Activated T-helper 1 cell treated with anti-CD3 and anti-CD28 coated beads, Interleukin-2, amount 50 U/mL, for 16 hours (primary cell): ENCODE measurements at places on chromosomes 7 and 10.

- DNase-seq = no peak
Observed at GRCh38 chr7:89377219-89377618, 581.7 kb upstream of the TEX47 start.

DNA sequence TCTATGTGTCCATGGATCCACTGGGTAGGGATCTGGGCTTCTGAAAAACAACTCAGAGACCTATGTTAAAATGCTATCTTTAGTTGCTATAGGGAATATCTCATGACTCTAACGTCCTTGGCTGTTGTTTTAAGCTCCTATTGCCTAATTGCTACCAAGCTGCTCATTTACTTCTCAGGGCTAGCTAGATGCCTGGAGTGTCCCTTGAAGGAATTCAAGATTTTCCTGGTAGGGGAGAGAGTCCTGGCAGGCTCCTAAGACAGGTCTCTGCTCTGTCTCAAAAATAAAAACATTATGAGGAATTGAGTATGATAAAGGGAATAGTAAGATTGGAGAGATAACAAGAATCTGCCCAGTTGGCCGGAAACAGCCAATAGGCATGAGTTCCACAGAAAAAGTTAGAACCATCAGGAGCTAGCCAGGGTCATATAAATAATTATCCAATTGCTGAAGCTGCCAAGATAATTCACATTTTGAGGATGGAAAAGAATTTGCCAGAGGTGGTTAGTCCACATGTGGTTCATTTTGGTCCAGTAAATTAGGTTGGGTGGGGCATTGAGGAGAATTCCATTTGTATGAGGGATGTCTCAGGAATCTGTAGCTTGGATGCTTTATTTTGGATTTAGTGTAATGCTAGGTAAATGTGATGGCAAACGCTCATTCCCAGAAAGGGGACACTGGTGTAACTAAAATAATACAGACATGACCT lies 362.7 kb upstream of the VSTM2A start:
- no peak for DNase-seq

- DNase-seq = no peak
Observed at GRCh38 chr7:94301024-94301586, 93.6 kb upstream of the COL1A2 start.

DNA sequence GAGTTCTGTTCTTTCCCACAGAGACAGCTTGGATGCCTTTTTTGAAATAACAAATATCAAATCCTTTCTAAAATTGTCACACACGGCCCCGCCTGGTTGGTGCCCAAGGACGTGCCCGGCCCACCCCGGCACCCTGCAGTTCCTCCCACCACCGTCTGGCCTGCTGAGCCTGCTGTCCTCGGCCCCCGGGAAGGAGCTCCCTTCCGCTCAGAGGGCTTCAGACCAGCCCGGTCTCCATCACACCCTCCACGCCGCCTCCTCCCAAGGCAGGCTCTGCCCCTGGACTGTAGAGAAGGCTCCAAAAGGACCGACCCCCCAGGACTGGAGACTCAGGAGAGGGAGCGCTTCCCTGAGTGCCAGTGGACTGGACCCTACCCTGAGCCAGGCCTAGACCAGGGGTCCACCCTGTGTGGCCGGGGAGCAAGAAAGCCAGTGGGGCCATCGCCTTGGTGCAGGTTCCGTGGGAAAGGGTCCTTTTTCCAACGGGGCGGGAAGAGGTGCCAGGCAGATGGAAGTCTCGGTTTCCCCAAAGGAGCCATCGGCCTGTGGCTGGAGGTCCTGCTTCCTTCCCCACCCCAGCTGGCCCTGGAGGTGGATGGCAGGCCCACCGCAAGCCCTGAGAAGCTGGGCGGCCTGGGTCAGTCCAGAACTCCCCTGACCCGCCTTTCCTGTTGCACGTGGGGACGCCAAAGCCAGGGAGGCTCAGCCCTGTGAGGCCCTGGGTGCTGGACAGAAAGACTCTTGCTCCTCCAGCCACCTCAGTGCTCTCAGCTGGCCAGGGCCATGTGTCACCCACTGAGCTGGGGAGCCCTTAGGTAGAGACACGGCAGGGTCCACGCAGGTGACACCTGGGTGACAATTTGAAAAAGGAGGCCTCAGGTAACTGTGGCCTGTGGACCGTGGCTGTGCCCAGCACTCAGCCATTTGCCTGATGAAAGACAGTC lies 69.8 kb downstream of the PWWP2B start:
- no peak for DNase-seq

- DNase-seq = no peak
Observed at GRCh38 chr7:123440101-123440548, 94.3 kb downstream of the IQUB start.

DNA sequence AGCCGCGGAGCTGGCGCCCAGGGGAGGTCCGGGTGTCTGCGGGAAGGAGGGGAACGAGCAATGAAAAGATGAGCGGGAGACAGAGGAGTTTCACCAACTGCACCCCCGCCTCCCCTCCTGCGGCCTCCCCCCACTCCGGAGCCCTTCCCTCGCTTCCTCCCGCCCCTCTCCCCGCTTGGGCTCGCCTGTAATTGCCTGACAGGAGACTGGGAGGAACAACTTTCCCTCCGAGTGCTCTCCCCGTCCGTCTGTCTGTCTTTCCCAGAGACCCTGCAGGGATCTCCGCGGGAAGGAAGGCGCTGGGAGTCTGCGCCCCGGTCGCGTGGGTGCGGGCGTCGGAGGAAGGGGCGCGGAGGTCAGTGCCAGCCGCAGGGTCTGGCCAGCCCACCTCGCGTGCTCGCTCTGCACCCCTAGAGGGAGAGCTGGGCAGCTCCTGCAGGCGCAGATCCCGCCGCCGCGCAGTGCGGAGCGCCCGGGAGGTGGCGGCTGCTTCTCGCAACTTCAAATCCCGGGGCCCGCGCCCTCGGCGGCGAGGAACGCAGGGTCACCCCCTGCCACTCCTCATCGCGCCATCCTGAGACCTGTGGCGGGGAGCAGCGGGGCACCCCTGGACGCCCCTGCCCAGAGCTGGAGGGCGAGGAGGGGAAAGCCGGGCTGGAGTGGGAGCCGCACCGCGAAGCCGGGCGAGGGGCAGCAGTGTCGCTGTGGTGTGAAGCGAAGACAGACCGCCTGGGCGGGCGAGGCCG lies 511 bp upstream of the NRP1 start:
- DNase-seq = peak; percentile 5

DNA sequence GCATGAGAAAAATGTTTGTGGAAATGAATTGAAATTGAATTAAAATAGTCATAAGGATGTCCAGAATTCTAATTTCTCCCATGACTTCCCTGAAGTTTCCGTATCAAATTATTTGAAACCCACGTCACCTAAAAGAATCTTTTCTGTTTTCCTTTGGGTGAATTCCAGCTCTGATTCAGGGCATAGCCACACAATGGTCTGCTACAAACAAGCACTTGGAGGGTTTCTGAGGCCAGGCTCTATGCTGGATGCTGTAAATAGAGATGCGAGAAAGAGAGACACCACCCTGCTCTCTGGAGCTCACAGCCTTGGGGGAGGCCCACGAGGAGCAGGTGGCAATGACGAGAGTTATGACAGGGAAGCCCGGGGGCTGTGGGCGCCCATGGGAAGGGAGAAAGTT lies 33.6 kb downstream of the GHRHR start:
- DNase-seq = no peak

DNA sequence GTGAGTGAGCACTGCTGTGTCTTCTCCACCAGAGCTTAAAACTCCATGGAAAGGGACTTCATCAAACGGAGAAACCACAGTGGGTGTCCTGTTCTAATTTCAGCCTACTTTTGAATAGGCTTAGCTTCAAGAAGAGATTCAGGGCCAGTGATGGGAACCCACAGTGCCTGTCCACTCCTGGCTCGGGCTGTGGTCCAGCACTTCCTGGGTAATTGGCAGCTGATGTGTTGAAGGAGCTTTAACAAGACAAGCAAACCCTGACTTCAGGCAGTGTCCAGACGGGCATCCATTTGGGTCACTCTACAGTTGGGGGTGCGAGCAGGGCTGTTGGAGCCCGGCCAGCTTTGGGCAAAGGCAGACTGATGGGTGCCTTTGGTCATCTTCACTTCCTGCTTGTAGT lies 14.5 kb downstream of the VWC2 start:
- no peak for DNase-seq

GRCh38 chr10:119650692-119651513 lies at the start of gene BAG3:
Gene BAG3, plus strand, starts transcription at chr10:119651380. Its CDS starts 296 bp downstream, at chr10:119651676.
- DNase-seq = peak; percentile 77

DNA sequence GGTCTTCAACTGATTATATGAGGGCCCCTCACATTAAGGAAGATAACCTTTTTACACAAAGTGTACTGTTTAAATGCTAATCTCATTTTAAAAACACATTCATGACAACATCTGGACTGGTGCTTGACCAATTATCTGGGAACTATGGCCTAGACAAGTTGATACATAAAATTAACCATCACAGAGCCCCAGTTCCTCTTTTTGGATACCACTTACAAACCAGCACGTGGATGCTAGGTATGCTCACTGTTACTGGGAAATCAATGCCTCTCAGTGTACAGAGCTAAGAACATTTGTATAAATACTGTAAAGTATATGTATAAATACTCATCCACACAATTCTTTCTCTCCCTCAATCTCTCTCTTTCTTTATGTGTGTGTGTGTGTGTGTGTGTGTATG lies 1217.8 kb upstream of the LRRTM3 start:
- DNase-seq = no peak

DNA sequence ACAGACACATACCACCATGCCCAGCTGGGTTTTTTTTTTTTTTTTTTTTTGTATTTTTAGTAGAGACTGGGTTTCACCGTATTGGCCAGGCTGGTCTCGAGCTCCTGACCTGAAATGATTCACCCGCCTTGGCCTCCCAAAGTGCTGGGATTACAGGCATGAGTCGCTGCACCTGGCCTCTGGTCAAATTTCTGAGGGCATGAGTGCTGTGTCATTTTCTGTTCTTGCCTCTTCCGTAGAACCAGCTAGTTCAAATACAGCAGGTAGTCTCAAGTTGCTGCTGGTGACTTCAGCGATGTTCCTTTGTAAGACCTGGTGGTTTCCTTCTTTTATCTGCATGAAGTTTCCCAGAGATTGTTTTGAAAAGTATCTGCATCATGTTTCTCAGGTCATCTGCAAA lies 134.8 kb upstream of the SHH start:
- DNase-seq = no peak

GRCh38 chr7:73683788-73684693 lies 644 bp downstream of the BUD23 start:
- DNase-seq = no peak

- DNase-seq = no peak
Observed at GRCh38 chr10:11005725-11006427, 11.8 kb upstream of the CELF2 start.

GRCh38 chr10:69278446-69278963 lies at the start of gene HK1:
Gene HK1, plus strand, starts transcription at chr10:69278496.
- DNase-seq = no peak

GRCh38 chr10:79488336-79488735 lies 24.0 kb upstream of the EIF5AL1 start:
- no peak for DNase-seq

DNA sequence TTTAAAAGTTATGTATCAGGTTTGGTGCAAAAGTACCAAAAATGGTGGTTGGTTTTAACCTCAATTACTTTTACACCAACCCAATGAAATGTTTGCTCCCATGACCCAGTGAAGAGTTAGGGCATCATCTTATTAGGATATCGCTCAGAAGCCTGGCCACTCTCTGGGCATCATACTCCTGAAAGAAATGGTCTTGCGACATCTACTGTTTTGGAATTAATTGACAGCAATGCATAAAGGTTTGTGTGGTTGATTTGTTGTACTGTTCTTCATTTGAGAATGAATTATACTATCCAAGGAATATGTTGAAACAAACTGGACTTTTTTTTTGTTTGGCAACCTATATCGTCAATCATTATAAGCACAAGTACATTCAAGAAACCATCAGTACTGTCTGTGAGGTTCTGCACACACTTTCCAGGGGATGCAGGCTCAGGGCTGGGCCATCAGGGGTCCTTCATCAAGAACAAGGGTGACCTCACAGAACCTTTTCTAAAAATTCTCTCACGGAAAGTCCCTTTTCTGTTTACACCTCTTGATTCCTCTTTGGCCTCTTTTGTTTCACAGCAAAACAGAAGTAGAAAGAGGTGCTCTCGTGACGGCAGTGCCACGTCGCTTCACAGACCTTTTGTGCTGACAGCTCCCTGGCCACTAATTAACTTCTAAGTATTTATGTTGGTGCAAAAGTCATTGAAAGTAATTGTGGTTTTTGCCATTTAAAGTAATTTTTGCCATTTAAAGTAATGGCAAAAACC lies 117.2 kb upstream of the KLF6 start:
- DNase-seq = peak; percentile 25

DNA sequence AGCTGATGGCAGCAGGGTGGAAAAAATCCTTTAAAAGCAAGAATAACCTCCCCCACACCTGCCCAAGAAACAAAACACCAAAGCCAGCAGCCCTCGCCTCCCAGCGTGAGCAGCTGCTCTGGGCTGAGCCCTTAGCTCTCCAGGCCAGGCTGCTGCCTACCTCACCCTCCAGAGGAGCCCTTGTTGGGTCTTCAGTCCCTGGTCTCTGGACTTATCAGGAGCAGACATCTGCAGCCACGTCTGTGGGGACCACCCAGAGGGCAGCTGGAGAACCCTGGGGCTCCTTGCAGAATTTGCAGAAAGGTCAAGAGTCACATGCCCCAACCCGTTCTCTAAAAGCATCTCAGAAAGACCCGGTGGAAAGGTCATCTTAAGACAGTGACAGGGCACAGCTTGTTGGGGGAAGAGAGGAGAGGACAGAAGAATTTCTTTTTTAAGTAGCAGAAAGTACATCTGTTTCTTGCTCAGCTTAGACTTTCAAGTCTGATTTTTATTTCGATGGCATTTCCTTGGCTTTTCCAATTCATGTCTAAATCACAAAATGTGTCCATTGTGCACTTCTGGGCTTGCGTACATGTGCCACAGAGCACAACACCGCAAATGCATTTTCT lies 425.7 kb upstream of the NFE2L3 start:
- DNase-seq = no peak

DNA sequence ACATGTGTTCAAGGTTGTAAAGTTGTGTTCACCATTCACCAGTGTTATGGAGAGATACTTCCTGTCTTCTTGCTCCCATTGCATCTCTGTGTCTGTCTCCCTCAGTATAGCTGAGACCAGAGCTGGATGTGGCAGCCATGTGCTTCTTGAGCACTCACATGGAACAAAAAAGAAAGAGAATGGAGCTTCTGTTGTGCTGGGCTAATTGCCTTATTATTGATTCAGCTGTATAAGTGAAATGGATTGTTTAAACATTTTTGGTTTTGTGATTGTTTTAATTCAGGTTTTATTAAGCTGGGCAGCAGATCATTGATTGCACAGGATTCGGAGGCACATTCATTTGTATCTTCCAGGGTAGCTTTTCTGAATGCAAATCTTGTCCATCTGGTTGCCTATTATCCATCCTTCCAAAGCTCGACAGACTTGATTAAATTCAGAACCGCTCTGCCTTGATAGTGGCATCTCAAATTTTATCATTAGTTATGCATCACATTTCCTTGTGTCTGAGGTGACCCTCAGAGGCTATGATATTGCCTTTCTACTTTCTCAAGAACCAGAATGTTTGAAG lies 119.9 kb downstream of the CCNY start:
- no peak for DNase-seq

- DNase-seq = no peak
Observed at GRCh38 chr7:105830405-105831301, 45.7 kb downstream of the ATXN7L1 start.

DNA sequence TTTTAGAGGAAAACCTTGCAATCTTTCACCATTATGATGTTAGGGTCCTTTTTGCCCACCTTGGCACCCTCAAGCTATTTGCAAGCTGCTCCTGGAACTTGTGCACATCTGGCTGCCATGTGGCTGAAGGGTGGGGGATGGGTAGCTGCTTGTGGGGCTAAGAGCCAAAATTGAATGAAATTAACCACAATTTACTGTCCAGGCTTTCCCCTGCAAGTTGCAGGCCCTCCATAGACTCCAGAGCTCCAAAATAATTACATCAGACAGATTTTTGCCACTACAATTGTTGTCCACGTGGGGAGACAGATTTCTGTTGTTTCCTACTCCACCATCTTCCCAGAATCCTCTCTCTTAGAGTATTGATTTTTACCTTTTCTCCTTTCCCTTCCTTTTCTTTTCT lies 19.1 kb downstream of the PI4K2A start:
- no peak for DNase-seq
